ENCODE measurements at places on chromosomes 5 and 9. TPM values are rescaled to one million over a fixed set of nuclear protein-coding genes. Genes with fewer than 3 reads are reported as not detected.

CNOT8 gene
- 66.1 TPM for total RNA-seq

TAF11L5 gene
- total RNA-seq: not detected

NR2F1-AS1 gene
- total RNA-seq: 11.2 TPM

SLC25A48 gene
- total RNA-seq: not detected

F2RL2 gene
- 1.8 TPM for total RNA-seq

NKD2 gene
- not detected for total RNA-seq

OLFML2A gene
- total RNA-seq: 14.1 TPM

GRM6 gene
- total RNA-seq: not detected

SH3RF2 gene
- 0.53 TPM for total RNA-seq

AQP7 gene
- not detected for total RNA-seq

SHC3 gene
- total RNA-seq: 4.1 TPM

CTXN3 gene
- total RNA-seq: not detected

AIF1L gene
- total RNA-seq: not detected

SCGB3A1 gene
- total RNA-seq: not detected

SPATA31D4 gene
- not detected for total RNA-seq
